Kidney (tissue), 22 donors: ENCODE measurements at places on chromosomes 3 and 15. TPM values are rescaled to one million over a fixed set of nuclear protein-coding genes. Genes with fewer than 3 reads are reported as not detected.

Gene APEH
- total RNA-seq: 143 TPM

DNA sequence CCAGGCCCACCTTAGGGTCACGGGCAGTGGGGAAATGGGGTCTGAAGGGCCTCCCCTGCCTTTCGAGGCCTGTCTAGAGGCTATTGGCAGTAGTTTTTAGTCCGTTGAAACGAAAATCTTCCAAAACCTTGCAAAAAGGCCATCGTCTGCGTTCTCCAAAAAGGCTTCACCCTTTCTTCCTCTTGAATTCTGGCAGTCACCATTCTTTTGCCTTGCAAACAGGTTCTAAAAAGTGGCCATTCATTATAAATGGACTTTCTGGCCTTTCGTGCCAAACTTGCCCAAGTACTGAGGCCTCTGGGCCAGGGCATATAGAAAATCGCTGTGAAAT, 367 bp upstream of the TARS3 start:
- H3K27ac ChIP-seq: no peak overlapping the region
- no peak overlapping the region for H3K4me3 ChIP-seq

- H3K4me1 ChIP-seq: no peaks in the 10 kb centered on the region
- no peak overlapping the region for H3K4me3 ChIP-seq
- DNase-seq: no peak
- H3K27ac ChIP-seq: no peak overlapping the region
- no peaks in the 10 kb centered on the region for H3K27me3 ChIP-seq
- H3K36me3 ChIP-seq: peaks cover 8% of the 10 kb centered on the region
Observed at GRCh38 chr3:152461460-152461859, 192.7 kb downstream of the MBNL1 start.

Gene ARGFX
- total RNA-seq: not detected

DNA sequence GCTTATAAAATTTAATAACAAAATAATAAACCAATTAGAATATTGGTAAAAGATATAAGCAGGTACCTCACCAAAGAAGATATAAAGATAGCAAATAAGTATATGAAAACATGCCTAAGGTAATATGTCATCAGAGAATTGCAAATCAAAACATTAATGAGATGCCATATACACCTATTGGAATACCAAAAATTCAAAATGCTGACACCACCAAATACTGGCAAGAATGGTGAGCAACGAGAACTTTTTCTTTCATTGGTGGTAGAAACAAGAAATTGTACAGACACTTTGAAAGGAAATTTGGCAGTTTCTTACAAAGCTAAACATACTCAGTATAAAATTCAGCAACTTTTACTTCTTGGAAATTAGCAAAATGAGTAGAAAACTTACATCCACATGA, 346.9 kb upstream of the ROBO1 start:
- H3K36me3 ChIP-seq: no peaks in the 10 kb centered on the region
- DNase-seq: no peak
- H3K4me1 ChIP-seq: no peaks in the 10 kb centered on the region
